ENCODE measurements at places on chromosomes 4 and X.

DNA sequence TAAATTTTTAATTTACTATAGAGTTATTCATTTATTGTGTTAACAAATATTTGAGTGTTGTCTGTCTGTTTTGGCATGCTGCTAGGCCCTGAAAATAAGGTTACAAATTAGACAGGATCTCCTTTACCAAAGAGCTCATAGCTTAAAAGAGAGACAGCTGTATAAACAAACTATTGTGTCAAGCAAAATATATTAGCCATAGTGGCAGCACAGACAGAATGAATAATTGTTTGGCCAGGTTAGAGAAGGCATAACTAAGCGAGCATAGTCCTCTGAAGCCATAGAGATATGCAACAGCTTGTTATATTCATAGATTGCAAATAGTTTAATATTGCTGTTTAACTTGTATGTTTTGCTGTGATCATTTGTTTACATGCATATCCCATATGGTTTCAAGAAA lies 66.7 kb upstream of the NDUFC1 start:
- DNase-seq: no peak

GRCh38 chr4:102787096-102787881 lies 26.5 kb upstream of the MANBA start:
- no peak for DNase-seq

GRCh38 chr4:176875446-176875930 lies 82.8 kb upstream of the VEGFC start:
- no peak for DNase-seq

- DNase-seq: no peak
These were observed 562.7 kb downstream of the RPA4 start for GRCh38 chrX:97446298-97446882.

DNA sequence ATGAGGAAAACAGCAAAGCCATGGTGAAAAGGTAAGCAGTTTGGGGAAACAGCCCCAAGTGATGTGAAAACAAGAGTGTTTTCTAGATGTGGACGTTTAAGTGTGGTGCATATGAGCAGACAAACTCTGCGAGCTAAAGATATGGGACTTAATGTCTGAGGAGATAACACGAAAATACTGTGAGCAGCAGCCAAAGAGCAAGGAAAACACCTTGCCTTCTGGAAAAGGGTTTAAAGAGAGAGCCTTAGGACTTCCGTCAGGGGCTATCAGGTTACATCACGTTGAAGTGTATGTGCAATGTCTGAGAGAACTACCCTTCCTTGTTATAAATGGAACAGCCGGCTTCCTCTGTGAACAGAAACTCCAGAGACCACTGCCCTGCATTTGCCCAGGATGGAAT lies 54.2 kb downstream of the LEF1 start:
- DNase-seq: no peak

DNA sequence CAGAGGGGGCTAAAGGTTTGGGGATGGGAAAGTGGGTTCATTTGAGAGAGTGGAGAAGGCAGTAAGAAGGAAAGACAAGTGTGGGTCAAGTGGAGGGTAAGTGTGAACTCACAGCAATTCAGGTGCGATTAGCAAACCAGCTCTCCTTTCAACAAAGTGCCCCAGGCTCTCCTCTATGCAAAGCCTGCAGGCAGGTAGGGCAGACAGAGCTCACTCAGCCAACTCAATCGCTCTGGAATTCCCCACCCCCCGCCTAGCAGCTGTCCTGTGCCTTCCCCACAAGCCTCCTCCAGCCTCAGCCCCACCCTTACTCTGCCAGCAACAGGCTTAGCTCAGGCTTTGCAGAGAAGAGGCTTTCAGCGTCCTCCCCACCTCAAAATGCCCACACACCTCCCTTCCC lies 14.8 kb upstream of the MAMLD1 start:
- no peak for DNase-seq

DNA sequence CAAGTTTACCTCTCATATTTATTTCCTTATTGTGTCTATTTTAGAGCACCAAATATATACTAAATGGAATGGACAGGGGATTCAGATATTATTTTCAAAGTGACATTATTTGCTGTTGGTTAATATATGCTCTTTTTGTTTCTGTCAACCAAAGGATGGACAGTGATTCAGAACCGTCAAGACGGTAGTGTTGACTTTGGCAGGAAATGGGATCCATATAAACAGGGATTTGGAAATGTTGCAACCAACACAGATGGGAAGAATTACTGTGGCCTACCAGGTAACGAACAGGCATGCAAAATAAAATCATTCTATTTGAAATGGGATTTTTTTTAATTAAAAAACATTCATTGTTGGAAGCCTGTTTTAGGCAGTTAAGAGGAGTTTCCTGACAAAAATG lies 6.2 kb downstream of the FGB start:
- DNase-seq: no peak

DNA sequence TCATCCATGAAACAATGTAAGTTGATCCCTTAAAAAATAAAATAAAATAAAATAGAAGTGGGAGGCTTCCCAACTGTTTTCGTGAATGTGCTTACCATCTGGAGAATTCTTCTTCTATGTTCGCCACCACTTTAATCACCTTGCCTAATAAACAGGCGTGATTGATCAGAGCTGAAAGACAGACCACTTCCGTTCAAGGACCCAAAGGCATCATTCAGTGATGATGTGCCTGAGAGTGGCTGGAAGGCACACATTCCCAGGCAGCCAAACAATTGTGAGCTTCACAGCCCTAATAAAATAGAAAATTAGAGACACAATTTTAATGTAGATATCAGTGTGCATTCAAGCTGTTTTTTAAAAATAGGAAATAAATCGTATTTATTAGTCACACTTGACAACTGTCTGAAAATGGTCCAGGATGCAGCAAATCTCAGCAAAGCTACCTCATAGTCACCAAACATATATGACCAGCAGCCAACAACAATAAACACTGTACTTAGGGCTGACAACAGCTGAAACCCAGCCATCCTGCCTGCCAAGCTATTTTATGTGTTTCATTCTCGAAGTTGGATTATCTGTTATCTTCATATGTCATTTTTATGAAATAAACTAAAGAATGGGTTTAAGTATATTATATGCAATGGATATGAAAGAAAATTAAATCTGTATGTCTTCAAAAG lies 163.2 kb upstream of the FAM9B start:
- no peak for DNase-seq

GRCh38 chr4:155207534-155208257 lies 740 bp upstream of the NPY2R start:
- DNase-seq: no peak

DNA sequence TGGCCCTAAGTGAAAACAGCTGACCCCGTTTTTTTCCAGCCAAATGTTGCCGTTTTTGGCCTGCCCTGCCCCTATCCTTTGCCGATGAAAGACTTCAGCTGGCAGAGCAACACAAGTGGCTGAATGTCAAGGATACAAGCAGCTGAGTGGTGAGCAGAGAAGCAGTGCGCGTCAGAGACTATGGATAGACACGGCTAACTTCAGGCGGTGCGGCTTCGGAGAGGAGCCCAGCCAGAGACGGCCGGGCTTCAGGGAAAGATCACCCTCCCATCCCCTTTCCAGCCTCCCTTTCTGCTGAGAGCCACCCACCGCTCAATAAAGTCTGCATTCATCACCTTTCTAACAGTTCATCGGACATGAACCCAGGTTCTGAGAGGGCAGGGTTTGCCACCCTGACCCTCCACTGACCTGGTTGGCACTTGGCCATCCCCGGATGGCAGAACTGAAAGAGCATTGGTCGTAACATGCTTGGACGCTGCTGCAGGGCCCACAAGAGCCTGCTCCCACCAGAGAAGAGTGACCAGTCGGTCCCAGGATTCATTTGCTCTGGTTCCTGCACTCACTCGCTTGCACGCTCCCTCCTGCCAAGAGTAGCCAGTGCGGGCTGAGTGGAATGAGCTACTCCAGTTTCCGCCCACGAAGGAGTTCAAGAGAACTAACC lies 125.8 kb downstream of the PPEF1 start:
- DNase-seq: no peak

DNA sequence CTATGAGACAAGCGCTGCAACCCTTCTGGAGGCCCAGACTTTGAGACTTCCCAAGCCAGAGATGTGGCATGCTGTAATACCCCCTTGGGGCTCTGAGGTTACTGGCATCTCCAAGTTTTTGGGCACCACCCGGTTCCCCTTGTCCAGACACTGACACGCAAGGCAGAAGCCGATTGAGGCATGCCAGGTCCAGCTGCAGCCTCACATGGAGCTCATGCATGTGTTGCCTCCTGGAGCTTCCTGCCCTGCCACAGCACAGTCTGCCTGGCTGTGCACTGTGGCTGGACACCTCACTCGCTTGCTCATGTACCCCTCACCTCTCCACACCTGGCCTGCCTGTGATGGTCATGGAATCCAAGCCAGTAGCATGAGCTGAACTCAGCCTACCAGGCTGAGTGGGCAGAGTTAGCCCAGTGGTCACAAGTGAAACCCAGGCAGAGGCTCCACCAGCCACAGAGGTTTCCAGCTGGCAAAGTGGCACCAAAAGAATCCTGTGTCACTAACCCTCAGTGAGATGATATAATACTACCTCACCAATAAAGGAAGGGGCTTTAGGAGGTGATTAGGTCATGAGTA lies 789.2 kb upstream of the INTU start:
- DNase-seq: no peak

DNA sequence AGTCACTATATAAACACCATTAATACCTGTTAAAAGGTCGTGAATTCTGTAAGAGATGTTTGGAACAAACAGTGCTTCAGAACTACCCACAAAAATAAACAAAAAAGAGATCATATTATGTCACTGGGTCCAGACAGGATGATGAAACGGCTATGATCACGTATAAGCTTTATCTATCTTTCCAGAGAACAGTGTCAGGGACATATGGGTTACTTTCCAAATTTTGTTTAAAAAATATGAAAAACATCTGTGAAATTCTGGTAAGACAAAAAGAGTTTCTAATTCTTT lies 90.0 kb downstream of the SORBS2 start:
- no peak for DNase-seq

- DNase-seq: no peak
These were observed 9.2 kb upstream of the SORCS2 start for GRCh38 chr4:7183161-7183560.

DNA sequence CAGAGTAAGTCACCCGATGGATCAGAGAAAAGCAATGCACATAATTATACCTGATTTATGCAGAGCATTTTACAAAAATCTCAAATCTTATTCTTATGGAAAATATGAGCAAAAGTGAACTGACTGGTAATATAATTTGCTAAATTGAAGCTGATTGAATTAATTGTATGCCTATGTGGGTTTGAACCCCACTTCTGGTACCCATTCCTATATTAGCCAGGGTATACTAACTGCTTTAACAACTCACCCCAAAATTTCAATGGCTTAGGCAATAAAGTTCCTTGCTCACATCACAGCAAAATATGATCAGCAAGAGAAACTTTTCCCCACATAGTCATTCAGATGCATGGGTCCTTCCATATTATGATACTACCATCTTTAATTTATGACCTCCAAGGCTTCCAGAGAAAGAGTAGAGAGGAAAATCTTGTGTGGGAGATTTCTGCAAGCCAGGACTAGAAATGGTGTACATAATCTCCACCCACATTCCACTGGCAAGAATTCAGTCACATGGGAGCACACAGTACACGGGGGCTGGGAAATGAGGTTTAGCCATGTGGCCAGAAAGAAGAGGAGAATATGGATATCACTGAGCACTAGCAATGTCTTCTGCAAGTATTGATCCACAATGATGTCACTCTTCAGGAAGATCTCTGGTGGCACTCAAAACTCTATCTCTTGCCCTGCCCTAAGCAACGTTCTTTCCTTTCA lies 640.7 kb downstream of the BCOR start:
- DNase-seq: no peak

GRCh38 chr4:146450524-146450923 lies 71.2 kb downstream of the SLC10A7 start:
- no peak for DNase-seq

DNA sequence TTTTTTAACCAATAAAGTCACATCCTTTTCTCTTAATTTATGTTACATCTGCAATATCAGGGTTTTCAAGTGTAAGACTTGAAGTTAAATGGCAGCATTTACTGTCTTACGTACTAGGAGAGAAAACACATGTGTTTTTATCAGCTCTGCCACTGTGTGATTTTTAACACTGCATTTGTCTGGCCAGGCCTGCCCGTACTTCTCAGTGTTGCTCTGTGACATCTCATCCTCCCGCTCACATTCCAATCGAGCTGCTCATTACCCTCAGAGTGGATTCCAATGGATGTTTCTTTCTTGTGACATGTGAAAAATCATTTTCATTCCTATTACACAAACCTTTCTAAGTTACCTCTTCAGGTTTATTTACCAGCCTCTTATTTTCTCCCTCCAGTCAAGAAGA lies 420.3 kb downstream of the FAT4 start:
- no peak for DNase-seq

- no peak for DNase-seq
These were observed 5.2 kb downstream of the RAPGEF2 start for GRCh38 chr4:159108124-159108523.

DNA sequence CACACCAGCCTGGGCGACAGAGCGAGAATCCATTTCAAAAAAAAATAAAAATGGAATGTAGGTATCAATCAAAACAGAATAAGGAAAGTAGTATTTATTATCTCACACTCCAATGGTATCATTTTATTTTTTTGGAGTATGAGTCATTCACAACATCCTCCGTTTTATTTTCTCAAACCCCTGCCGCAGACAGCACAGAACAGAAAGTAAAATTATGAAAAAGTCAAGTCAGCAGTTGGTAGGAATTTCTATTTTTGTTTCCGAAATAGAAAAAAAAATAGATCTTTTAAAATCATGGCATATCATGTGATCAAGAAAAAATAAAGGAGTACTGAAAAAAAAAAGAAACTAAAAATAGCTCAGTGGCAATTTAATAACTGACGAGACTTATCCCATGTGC lies 490.7 kb upstream of the TENM3 start:
- no peak for DNase-seq

GRCh38 chr4:122695226-122695625 lies 37.3 kb upstream of the BBS12 start:
- DNase-seq: no peak

DNA sequence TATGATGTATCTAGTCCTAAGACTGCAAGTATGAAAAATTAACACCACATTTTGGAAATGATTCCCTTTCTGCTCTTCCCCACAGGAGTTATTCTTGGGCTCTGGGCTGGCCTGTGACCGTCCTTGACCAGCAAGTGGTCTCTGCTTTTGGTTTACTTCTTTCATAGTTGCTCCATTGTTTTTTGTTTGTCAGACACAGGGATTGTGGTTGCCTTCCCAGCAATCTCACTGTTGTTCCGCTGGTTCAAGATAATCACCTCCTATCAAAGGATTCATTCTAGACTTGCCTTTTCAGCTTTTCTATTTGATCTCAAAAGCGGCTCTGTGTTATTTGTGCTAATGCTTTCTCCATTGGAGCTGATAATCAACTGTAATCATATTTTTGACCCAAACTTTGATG lies 218.8 kb downstream of the MGST2 start:
- DNase-seq: no peak

- DNase-seq: no peak
These were observed 3.6 kb downstream of the TBCK start for GRCh38 chr4:106312377-106312776.

DNA sequence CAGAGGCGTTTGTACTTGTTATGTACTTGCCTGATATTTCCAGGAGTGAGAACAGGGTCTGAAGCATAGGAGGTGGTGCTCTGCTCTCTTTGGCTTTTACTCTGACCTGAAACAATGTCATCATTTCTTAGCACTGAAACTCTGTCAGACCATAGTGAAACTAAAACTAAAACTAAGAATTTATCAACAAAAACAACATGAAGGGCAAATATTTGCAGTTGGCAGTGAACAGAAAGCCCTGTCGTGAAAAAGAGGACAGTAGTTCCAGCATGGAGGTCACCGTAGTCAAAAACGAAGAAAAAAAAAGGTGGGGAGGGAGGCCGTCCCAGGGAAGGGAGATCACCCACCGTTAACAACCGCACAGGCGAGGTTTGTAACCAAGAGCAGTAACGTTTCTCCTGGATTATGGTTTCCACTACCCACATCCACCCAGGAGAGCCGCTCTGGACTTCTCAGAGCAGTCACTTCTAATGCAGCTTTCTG lies 97.5 kb downstream of the ANK2 start:
- no peak for DNase-seq
